Activated CD4-positive, CD25-positive, alpha-beta regulatory T cell treated with anti-CD3 and anti-CD28 coated beads, Interleukin-2, amount 50 U/mL, for 72 hours (primary cell): ENCODE measurements at places on chromosomes 11 and 22.

DNA sequence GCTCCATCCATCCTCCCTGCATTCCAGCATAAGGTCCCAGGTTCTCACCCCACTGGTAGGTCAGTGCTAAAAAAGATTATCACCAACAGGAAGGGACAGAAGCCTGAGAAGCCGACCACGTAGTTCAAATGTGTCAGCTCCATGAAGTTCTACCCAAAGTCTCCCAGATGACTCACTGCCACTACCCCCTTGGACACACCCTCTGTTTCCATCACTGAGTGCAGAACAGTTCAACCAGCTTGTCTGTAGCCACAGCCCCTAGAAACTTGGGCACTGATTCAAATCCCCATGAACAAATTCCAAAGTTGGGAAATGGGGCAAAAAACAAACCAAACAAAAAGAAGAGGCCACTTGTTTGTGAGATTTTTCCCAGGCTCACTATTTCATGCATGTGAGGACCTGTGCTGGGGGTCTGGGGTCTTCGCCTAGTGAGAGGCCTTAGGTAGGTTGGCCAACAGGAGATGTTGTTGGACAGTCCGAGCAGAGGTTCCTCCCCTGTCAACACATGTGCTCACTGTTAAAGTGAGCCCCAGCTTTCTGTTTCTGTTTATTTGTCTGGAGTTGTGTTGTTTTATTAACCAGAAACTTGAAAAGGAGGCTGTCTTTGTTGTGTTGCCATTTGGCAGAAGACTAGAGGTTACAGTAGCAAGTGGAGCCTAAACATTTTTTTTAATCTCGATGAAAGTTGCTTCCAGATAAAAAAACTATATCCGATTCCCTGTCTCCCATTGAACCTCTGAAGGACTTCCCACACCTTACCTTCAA is 24.2 kb upstream of the FLI1 start:
- DNase-seq: no peak

- peak; percentile 16 for DNase-seq
Observed at GRCh38 chr11:2208691-2209369, 37.2 kb upstream of the TH start.

GRCh38 chr22:50085211-50085972 is at the start of gene MLC1:
TSS of gene MLC1 (minus strand) at chr22:50085426. CDS start at chr22:50084902, 524 bp downstream.
- DNase-seq: no peak

DNA sequence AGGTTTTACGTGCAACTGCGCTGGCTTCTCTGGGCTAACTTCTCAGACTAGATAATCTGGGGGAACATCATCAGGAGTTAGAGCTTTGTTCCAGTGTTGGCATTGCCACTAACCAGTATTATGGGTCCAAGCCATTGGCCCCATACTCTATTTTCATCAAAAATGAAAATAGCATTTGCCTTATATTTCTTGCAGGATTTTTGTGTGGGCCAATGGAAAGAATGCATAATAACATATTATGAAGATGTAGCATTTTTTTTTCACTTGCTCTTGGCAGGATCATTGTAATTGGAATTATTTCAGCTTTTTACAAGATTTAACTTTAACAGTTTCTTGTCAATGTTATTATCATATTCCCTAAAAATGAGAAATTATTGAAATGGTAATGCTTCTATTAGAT is 16.1 kb downstream of the ARHGAP42 start:
- no peak for DNase-seq

DNA sequence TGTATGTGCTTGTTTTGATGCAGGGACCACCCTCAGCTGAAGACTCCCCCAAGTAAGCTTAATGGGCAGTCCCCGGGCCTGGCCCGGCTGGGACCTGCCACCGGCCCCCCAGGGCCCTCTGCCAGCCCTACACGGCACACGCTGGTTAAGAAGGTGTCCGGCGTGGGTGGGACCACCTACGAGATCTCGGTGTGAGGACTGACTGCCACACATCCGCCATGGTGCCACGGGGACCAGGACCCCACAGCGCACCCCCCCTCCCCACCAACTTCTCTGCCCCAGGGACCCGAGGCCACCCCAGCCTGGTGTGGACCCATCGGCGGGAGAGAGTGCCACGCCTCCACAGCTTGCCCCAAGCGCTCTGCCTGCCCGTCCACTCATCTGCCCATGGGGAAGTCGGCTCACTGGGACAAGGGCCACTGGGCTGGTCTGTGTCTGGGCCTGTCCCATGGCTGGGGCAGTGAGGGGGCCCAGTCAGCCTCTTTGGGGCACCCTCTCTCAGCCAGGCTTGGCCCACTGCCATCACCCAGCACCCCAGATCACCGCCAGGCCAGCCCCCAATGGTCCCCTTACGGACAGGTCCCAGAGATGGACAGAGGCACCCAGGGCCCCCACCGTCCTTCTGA is 5.5 kb downstream of the CCDC188 start:
- DNase-seq: no peak

GRCh38 chr11:75467311-75467710 is 34.3 kb upstream of the KLHL35 start:
- no peak for DNase-seq

DNA sequence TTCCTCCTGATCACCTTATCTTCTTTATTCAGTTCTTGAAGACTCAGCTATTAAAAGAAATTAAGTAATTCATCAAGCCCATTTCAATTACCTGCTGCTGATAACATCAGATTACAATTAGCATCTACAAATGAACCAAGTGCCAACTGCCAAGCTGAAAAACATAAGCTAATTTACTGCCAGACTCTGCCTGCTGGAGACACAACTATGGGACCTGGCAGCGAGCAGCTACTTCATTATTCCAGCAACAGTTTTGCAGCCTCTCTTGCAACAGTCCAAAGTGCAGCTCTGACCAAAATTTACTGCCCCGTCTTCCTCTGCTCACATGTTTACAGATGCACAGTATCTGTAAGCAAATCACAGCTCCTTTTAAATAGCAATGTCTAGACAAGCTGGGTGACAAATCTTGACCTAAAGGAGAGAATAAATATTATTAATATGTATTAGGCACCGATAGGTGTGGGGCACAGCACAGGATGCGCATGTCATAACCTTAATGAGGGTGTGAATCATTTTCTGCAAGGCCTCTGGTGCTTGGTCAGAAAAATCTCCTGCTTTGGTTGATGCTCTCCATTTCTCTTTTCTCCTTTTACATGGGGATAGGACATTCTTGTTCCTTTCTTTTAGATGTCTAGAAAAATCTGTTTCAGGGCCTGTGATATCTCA is 232.2 kb upstream of the PITPNB start:
- no peak for DNase-seq

GRCh38 chr11:28040384-28040783 is 67.6 kb downstream of the KIF18A start:
- no peak for DNase-seq

DNA sequence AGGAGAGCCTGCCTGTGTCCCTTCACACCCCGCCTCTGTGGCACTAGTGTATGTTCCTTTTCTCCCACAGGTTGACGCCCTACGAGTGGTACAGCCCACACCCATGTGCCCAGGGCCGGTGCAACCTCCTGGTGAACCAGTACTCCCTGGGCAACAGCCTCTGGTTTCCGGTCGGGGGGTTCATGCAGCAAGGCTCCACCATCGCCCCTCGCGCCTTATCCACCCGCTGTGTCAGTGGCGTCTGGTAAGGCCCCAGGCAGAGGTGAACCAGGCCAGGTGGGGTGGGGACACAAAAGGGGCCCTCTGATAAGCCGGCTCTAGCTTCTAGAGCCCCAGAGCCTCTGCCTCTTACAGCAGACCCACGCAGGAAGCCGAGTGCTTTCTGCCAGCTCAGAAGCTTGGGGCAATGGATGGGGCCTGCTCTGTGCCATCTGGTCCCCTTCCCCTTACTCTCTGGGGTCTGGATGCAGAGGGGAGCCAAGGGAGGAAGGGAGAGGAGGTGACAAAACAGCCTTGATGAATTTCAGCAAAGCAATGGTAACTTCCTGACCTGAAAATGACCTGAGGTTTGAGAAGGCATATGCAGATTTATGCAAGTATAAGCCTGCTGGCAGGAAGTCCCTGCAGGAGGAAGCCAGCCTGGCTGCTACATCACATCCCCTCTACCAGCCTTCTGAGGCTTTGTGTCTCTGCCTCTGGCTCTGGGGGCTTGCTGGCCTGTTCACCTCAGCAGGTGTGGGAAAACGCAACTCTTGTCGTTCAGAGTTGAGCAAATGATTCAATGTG is 67.0 kb upstream of the TBCEL start:
- no peak for DNase-seq

DNA sequence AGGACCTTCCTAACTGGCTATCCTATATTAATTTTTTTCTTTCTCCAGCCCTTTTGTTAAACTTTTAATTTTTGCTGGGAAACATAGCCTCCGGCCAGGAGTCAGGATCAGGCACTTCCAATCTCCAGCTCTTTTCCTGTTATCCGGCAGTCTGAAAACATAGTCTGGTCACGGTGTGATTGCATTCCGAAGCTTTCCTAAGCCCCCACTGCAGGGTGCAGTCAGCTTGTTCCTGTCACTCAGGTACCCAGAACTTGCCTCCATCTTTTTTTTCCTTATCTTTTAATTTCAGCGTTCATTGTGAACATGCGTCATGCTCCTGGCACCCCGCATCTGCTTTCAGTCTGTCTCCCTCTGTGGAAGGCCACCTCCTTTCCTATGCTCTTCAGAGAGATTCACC is 59.4 kb downstream of the GRK3 start:
- no peak for DNase-seq

- no peak for DNase-seq
Observed at GRCh38 chr11:79321263-79321662, 119.6 kb downstream of the TENM4 start.

GRCh38 chr11:130431331-130431773 is 2.9 kb upstream of the ADAMTS8 start:
- peak; percentile 68 for DNase-seq

DNA sequence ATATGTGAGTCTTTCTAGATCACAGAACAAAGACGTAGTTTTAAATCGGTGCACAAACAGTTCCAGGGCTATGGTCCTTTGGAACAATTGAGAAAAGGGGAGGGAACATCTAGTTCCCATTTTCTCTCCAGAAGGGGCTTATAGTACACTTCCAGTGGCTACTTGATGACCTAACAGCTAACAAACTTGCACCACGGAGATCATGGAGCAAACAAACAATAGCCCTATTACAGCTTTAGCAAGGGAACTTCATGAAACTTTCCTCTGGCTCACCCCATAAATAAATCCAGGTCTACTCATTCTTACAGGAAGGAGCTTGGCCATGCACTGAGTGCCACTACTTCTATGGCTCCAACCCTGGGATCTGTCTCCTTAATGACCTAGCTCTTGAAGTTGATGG is 8.3 kb upstream of the FOLR2 start:
- DNase-seq: no peak

- no peak for DNase-seq
Observed at GRCh38 chr11:62238151-62238550, 3.9 kb upstream of the SCGB1D2 start.

- DNase-seq: peak; percentile 54
Observed at GRCh38 chr11:74311352-74311926, at the start of gene P4HA3. TSS of gene P4HA3 (minus strand) at chr11:74311640. CDS start at chr11:74311611, 29 bp downstream.

DNA sequence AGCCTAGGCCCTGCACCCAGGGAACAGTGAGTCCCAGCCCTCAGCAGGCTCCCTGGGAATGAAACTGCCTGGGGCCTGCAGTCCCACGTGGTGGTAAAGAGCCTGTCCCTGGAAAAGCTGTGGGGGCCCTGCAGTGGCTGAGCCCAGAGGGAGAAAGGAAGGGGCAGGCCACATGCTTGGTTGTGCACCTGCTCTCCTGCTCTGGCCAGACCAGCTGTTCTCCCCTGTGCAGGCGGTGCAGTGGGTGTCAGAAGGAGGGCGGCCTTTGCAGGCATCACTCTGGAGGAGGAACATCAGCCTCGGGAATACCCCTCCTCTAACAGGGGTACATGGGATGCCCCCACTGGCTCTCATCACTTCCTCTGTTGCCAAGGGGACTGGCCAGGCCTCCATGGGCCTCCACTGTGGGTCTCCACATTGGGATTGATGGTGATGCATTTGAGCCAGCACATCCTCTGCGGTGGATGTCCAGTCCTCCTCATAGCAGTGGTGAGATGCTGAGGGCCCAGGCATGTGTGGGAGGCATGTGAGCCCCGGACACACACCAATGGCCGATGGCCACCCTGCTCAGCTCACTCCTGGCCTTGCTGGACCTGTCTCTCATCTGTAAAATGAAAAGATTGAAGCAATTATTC is 690.4 kb downstream of the BRD1 start:
- no peak for DNase-seq

GRCh38 chr11:77789061-77789730 is 31.3 kb downstream of the RSF1 start:
- DNase-seq: no peak

DNA sequence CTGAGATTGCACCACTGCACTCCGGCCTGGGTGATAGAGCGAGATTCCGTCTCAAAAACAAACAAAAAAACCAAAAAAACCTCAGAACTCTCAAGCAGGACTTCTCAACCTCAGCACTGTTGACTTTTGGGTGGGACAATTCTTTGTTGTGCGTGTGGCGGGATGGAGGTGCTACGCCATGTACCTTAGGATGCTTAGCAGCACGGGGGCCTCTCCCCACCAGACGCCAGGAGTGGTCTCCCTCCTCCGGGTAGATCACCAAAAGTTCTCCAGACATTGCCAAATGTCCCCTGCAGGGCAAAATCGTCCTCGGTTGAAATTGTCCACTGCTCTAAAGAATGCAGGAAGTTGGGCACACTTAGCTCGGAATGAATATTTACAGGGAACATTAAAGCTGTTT is 26.9 kb upstream of the ATXN10 start:
- no peak for DNase-seq

DNA sequence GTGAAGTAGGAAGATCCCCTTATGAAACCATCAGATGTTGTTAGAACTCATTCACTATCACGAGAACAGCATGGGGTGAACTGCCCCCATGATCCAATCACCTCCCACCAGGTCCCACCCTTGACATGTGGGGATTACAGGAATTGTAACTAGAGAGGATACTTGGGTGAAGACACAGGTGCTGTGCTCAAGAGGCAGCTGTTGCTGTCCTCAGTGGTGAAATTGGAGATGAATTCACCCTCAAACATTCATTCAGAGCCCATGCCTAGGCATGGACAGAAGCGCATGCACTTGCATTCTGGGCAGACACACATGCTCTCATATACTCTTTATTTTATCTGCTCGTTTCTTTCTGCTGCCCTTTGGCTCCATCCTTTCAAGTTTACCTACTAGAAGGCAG is 385.0 kb downstream of the INSC start:
- no peak for DNase-seq

DNA sequence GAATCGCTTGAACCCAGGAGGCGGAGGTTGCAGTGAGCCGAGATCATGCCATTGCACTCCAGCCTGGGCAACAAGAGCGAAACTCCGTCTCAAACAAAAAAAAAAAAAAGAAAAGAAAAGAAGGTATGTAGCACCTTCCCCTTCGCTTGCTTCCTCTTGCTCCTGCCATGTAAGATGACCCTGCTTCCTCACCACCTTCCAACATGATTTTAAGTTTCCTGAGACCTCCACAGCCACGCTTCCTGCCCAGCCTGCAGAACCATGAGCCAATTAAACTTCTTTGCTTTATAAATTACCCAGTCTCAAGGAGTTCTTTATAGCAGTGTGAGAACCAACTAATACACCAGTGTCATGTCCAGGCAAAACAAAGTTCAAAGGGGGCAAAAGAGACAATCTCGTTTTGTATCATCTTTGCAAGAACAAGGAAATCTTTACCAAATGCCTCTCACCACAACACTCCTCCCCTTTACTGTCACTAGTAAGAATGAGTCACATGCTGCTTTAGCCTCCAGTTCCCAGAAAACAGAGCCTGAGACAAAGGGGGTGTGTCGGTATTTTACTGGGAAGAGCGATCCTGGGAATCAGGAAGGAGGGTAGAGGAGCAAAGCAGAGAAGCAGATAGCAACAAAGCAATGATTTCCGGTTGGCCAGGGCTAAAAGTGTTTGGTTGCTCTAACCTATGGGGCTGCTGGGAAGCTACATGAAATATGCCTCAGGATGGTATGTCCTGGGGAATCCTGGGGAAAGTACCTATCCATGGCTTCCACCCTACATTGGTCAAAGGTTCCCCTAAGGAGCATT is 10.5 kb upstream of the MCHR1 start:
- no peak for DNase-seq
